T follicular helper cell (primary cell): ENCODE measurements at places on chromosomes 3 and 15.

GRCh38 chr15:47675735-47676134 is 41.6 kb upstream of the SEMA6D start:
- no peak for DNase-seq

DNA sequence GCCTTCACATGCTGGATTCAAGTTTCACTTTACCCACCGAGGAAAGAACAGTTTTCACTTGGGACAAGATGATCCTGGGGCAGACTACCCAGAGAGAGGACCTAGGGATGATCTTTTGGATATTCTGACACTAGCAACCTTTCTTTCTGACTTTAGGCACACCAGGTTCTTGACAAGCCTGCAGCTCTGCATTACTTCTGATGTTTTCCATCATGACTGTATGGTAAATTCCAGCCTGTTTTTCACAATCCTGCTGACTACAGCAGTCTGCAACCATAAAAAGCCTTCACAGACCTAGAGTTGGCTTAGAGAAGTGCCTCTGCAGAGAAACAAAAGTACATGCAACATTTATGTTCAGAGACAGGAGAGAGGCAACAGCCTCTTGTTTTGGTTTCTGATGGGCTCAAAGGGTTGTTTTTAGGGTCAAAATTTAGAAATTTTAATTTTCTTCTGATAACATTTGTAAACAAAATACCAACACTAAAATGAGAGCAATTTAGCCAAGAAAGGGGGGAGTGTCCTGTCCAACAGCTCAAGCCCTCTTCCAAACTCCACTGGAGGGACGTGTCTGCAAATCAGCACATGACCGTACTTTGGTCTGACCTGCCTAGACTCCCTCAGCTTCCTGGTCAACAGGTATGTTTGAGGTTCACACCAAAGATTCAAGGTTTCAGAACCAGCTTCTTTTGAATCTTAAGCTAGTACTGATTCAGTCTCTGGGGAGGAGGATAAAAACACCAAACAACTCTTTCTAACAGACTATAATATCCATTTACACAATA is 799 bp downstream of the ABI3BP start:
- no peak for DNase-seq

GRCh38 chr15:88654430-88655102 is 15.8 kb downstream of the ISG20 start:
- no peak for DNase-seq

- DNase-seq = no peak
These were observed 1173.1 kb downstream of the NSUN3 start for GRCh38 chr3:95235916-95236315.

- no peak for DNase-seq
These were observed 30.3 kb upstream of the ARRDC4 start for GRCh38 chr15:97930230-97930629.

- DNase-seq = no peak
These were observed 108.6 kb upstream of the PRR20G start for GRCh38 chr3:127396473-127396872.

GRCh38 chr3:152843955-152844354 is 9.0 kb downstream of the P2RY1 start:
- DNase-seq = no peak

DNA sequence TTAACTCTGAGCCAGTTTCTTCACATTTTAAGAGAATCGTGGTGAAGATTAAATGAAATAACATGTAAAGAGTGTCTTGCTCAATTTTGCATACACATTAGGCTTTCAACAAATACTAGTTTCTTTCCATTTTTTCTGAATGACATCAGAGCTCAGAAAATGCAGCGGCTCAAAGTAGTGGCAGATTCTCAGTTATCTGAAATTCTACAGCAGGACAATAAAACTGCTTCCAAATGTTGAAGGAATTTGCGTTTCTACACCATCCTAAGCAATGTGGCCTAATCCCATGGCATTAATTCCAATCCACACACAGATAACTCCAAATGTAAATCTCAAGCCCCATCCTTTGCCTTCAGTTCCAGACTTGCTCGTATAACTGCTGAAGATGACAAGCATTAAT is 115.8 kb downstream of the PLCH1 start:
- no peak for DNase-seq

DNA sequence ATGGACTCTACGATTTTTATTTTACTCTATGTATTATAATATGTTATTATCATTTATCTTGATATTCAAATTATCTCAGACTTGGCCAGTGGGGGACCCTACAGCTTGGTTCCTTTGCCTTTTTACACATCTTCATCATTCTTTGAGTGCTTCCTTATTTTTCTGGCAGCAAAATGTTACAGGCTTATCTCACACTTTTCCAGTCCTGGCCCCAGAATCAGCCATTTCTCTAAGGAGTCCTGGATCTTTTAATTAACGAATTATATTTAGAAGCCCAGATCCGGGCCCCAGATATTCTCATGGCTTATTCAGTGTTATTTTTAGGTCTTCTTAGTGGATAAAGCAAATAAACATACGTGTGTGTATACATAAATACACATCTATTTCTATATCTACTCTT is 32.8 kb upstream of the MELTF start:
- no peak for DNase-seq

- no peak for DNase-seq
These were observed 107.9 kb downstream of the DNAH12 start for GRCh38 chr3:57436195-57436761.

DNA sequence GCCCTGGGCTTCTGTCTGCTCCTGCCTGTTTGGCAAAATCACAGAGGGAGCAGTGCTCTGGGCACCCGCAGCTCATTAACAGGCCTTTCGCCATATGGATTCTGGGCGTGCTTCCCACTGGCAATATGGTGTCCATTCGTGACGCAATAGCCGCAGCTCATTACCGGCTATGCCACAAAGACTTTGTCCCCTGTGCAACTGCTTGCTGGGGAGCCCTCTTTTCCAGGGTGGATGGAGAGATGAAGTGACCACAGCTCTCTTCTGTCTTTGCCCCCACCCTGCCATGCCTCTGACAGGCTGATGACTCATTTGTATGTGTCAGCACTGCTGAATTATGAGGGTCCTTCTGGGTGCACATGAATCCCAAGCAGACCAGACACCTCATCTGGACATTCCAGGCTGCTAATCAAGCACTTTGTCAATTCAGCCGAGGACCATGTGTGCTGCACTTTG is 214.3 kb upstream of the FEZF2 start:
- no peak for DNase-seq

- no peak for DNase-seq
These were observed 264.0 kb upstream of the IL12A start for GRCh38 chr3:159724627-159725026.

- no peak for DNase-seq
These were observed 40.0 kb upstream of the TOPBP1 start for GRCh38 chr3:133701435-133702358.

DNA sequence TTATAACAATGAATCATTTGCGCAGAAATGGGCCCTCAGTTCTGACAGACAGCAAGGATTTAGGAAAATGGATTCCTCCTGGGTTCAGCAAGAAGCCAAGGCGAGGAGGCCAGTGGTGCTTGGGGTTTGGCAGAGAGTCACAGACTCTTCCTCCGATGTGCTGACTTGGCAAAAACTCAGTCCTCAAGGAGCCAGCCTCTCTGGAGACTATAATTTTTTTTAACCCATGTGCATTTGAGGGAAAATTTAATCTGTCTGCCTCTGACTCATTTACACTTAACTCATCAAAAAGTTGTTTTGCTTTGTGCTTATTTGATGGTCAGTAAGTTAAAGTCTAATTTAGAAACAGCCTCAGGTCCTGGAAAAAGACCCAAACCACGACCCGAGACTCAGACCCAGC is 34.2 kb upstream of the SLC24A5 start:
- DNase-seq = no peak

DNA sequence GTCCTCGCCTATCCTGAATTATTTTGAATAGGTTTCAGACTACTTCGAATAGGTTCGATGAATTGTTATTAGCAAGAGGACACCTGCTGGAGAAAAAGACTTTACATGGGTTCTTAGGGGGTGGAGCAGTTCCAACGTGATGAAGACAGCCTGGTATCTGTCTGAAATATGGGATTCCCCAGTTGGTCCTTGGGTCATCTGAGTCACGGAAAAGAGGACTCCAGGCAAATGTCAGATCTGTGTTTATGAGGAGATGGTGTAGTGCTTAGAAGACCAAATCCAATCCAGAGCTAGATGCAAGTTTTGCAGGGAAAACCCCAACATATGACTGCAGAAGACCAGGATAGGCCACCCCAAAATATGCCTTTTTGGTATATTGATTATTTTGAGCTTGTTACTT is 98.9 kb upstream of the IGSF10 start:
- DNase-seq = no peak

DNA sequence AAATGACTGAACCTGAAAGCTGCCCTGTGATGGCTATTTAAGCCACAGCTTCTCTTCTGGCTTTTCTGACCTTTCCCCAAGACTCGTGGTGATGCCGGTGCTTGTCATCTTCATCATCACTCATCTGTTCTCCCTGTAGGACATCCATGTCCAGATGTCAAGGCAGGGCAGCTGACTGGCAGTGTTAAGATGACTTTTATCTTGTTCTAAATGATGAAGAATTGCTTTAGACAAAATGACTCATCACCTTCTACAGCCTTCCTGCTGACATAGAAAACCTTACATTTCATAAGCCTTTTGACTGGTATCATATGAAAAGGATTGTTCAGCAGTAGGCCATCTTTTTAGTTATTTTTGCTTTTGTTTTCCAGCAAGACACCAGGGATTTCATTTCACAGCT is 67.0 kb upstream of the GPR149 start:
- no peak for DNase-seq

DNA sequence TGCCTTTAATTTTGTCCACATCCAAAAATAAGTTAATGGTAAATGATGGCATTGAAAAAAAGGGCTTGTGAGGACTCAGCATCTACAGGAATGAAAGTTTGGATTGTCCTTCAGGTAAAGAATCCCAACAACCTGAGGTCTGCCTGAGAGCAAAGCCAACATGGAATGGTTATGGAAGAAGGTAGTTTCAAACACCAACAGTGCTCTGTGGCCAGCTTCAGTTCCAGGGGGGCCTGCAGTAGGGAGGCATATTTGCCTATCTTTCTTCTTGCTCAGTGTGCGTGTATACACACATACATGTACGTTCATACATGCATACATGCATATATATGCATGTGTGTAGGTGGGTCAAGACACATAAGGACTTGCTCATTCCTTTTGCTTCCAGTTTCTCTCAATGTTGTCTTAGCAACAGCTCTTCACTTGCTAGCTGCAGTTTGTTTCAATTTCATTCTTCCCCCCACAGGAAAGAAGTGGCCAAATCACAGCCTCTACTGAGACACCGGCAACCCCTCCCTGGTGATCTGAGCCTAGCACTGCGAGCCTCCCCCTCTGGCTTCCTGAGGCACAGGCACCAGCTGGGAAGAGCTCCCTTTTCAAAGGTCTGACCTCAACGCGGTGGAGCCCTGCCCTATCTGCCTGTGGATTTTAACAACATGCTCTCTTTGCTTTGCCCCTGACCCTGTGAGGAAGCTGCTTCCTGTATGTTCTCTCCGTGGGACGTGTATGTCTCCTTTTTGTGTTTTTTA is 146.2 kb downstream of the KLF13 start:
- DNase-seq = no peak

DNA sequence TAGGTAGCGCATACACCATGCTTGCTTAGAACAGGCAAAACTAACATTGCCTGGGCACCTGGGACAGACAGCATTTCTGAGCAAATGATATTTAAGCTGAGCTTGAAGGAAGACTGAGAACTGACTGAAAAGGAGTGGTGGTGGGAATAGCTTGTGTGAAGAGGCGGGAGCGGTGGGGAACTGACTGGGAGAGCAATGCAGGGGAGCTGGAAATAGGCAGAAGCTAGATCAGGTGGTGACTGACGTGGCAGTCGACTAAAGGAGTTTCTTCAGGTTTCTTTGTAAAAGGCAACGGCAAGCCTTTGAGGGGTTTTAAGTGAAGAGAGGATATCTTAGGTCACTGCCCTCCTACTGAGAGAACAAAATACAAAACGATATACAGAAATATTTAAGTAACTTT is 61.8 kb downstream of the NEO1 start:
- DNase-seq = no peak

DNA sequence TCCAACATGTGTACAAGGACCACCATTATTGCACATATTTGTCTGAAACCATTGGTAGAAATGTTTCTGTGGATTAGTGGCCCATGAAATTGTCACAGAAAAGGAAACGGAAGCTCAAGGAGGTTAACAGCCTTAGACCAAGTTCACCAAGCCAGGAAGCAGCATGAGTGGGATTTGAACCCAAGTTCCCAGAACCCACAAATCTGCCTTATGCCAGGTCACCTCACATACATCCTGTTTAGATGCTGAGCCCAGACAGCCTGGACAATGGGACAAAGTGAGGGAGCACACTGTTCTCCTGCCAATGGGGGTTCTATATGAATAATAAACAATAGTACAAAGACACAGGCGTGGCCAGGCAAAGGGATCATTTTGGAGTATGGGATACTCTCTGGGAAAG is 59.6 kb upstream of the CA12 start:
- no peak for DNase-seq

GRCh38 chr3:165644331-165644730 is 192.9 kb downstream of the BCHE start:
- no peak for DNase-seq
